ENCODE measurements at places on chromosomes 5 and 9.

- no peak for DNase-seq
Measured at GRCh38 chr9:135574943-135575342, 13.4 kb downstream of the PAEP start.

GRCh38 chr5:75716715-75717081 lies 539 bp downstream of the POC5 start:
- no peak for DNase-seq

DNA sequence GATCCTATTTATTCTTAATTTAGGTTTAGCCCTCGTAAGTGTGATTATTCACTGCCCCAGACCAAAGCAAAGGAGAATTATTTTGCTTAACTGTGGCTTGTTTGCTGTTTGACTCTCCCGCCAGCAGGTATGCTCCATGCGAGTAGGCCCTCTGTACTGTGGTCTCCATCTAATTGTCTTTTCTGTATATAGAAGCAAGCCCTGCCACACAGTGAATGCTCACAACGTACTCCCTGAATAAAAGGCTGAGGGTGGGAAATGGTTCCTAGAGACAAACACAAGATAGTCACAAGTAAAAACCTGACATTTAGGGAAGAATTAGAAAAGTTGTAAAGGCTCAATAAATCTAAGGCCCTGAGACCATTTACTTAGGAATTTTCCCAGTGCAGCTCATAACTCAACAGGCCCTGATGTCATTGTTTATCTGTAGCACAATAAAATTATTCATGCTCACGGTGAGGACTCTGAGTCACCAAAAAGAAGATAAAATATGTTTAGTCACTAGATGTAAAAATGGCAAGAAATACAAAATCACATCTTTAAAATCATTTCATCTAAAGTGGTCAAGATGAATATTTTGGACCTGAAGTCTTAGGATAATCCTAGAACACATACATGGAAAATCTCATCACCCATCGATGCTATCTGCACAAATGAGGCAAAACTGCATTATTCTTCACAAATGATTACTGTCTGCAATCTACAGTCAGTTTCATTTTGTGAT lies 473.2 kb downstream of the ENC1 start:
- DNase-seq: no peak

- no peak for DNase-seq
Measured at GRCh38 chr5:17185773-17186172, 31.7 kb upstream of the BASP1 start.

DNA sequence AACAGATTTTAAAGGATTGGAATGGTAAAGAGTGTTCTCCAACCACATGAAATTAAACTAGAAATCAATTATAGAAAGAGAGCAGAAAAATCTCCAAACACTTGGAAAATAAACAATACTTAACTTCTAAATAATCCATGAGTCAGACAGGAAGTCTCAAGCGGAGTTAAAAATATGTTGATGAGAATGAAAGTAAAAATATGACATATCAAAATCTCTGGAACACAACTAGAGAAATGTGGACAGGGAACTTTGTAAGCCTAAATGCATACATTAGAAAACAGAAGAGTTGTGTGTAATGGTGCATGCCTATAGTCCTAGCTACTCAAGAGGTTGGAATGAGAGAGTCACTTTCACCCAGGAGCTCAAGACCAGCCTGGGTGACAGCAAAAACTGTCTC lies 47.9 kb upstream of the ZNF618 start:
- DNase-seq: no peak

GRCh38 chr5:148623741-148624140 lies 30.6 kb downstream of the HTR4 start:
- DNase-seq: no peak

DNA sequence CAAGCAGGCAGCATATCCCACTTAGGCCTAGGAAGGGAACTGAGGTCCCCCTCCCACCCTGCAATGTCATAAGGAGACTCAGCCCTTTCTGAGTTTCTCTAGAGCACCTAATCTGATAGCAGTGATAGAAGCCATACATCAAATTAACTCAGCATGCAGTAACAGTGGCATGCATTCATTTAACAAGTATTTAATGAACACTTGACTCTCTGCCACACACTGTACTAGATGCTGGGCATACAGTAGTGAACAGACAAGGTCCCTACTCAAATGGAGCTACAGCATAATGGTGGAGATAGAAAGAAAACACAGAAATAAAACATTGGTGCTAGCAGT lies 58.6 kb downstream of the SLC22A5 start:
- no peak for DNase-seq

- no peak for DNase-seq
Measured at GRCh38 chr5:80468131-80468530, 19.8 kb upstream of the FAM151B start.

GRCh38 chr5:25107853-25108252 lies 463.1 kb upstream of the CDH10 start:
- DNase-seq: no peak

GRCh38 chr9:106752581-106752980 lies 110.4 kb upstream of the ZNF462 start:
- DNase-seq: no peak

DNA sequence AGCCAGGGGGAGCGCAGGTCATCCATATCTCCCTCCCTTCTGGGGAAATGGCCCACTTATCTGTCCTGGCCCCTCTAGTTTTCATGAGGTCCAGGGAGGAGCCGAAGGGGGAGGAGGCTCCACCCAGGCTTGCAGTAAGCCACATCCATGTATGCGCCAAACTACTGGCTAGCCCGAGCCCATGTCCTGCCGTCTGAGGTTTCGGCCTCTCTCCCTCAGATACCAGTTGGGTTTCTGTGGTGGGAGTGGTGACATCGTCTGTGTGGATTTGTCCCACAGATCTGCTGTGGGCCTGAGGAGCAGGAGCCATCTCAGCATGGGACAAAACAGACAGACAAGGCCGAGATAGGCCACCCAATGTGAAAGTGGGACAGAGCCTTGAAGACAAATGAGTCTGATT lies 78.3 kb upstream of the ORM1 start:
- no peak for DNase-seq

- DNase-seq: no peak
Measured at GRCh38 chr5:91183743-91184142, 199.4 kb downstream of the ARRDC3 start.

- DNase-seq: no peak
Measured at GRCh38 chr9:33146298-33146697, 20.8 kb downstream of the B4GALT1 start.

DNA sequence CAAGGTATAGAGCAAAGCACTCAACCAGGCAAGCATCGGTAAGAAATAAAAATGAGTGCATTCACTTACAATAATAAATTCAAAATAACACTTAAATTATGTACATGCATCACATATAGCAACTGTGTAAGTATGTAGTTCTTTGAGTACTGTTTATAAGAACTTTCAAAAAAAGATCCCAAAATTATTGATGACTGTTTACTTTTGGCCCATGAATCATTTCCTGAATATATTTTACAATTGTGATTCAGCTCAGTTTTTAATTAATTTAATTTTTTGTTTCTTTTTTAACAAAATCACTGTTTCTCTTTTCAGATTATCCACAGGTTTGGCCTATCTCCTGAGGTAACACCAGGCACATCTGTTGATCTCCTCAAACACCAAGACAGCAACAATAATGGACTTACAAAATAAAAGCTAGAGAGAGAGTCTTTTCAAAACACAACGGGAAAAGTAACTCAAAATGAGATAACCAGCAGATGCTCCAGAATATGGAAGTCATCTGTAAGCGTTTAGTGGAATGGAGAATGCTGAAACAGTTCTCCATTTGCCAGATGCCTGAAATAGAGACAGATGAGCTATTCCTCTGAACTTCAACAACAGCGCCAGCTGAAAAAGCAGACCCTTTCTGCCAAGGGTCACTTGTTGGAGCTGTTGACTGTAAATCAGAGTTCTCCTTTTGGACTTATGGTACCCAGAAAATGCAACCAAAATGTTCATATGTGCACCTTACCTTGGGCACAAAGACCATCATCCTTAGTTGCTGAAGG lies 348.6 kb upstream of the RGMB start:
- no peak for DNase-seq

DNA sequence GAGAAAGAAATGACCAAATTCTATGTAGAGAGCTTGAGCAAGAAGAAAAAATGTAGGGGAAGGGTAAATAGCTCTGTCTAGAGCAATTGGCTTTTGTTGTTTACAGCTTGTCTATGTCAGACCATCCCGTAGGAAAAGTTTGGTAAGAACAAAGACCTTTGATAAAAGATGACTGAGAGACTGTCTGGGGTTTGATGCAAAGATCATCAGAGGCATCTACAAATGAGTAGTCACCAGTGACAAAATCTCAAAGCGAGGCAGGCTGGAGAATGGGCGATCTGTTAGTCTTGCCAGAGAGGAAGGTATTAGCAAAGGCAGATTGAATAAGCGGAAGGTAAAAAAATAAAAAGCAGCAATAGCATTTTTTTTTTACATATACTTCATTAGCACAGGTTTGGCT lies 125.0 kb upstream of the RASGRF2 start:
- DNase-seq: no peak

DNA sequence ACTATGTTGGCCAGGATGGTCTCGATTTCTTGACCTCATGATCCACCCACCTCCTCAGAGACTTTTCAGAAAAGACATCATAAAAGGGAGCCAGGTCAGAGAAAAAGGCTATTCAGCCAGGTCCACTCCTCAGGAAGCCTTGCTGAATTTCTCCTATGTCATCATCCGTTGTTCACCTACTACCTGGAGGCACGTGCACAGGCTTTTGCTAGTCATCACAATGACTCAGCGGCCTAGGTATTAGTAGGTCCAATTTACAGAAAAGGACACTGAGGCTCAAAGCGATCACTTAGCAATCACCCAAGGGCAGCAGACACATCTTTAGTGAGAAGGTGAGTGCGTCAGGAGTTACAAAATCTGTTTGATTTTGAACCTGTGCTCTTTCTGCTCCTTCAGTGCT lies 72.3 kb upstream of the RAD23B start:
- DNase-seq: no peak

DNA sequence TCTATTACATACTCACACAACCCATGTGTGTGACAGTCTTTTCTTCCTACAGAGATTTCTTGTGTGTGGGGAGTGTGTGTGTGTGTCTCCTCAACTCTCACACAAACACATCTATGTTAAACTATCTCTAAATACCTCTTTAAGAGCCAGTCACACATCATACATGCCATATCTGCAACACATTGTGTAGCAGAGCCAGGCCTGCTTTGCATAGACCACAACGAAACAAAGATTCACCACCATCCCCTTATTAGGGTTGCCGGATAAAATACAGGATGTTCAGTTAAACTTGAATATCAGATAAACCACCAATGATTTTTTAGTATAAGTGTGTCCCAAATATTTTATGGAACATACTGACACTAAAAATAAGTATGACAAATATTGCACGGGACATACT lies 2.3 kb downstream of the FAM170A start:
- DNase-seq: no peak

GRCh38 chr5:133117166-133117911 lies 65.5 kb downstream of the HSPA4 start:
- no peak for DNase-seq

DNA sequence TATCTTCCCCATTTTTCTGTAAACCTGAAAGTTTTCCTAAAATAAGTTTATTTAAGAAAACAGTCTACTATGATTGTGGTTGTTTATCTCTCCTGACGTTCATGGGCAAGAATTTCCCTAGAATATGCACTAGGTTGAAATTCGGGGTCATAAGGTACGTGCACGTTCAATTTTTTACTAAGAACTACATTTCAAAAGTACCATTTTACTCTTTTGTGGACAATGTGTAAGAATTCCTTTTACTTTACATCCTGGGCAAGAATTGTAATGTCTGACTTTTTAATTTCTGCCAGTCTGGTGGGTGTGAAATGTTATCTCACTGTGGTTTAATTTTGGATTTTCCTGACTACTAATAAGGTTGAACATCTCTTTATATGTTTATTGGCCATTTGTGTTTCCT lies 12.4 kb downstream of the IL5 start:
- DNase-seq: no peak

DNA sequence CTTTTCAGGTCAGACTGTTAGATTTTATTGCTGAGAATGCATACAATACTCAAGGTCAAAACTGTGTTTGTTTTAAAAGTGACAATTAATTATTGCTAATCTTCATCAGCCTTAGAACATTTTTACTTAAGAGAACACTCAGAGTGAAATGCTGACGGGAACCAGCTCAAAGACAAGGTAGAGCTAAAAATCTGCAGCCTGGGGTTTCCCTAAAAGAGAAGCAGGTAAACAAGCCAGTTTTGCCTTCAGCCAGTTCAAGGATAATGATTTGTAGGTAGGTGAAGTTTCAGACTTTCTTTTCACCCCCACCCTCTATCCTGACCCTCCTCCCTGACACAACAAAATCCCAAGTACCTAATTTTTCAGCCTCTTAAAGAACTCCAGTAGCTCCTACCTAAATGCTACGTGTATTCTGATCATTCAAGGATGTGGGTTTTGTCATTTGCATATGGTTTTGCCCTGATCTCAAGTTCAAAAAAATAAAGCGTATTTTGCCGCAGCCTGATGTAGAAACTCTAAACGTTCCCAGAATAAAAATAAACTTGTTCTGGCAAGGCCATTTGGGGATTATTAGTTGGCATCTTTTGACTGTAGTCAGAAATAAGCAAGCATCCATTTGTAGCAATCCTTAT lies 407.2 kb downstream of the EFNA5 start:
- no peak for DNase-seq

DNA sequence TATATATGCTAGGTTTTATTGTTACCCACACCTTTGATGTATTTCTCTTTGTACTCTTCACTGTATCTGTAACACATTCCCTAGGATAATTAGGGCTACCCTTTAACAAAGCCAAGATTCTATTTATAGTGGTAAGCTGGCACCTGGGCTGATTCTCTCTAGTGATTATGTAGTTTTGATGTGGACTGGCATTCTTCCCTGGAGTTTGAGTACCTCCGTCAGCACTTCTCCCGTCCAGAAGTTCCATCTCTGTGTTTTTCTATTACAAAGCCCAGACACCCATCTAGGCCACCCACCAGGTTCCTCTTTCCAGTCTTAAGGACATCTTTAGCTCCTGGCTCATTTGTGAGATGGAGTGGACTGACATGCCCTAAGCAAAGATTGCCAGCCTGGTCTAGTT lies 55.9 kb upstream of the CDKN2B start:
- DNase-seq: no peak

DNA sequence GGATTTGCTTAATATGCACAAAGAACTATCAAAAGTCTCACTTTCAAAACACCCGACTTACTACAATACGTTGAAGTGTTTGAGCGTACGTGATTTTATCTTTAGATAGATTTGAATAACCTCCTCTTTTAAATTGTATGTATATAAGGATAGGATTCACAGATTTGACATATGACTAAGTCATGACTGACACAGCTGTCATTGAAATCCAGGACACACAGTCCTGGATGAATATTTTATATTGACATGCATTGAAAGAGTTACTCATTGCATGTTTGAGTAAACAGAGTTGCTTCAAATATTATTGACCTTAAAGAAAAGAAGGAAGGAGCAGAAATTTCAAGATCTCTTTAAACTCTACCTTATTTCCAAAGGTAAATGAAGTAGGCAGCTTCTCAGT lies 3.3 kb downstream of the MUSK start:
- no peak for DNase-seq

GRCh38 chr9:74696520-74696919 lies 191.2 kb downstream of the TRPM6 start:
- DNase-seq: no peak
